ENCODE measurements at places on chromosomes 4 and X.

DNA sequence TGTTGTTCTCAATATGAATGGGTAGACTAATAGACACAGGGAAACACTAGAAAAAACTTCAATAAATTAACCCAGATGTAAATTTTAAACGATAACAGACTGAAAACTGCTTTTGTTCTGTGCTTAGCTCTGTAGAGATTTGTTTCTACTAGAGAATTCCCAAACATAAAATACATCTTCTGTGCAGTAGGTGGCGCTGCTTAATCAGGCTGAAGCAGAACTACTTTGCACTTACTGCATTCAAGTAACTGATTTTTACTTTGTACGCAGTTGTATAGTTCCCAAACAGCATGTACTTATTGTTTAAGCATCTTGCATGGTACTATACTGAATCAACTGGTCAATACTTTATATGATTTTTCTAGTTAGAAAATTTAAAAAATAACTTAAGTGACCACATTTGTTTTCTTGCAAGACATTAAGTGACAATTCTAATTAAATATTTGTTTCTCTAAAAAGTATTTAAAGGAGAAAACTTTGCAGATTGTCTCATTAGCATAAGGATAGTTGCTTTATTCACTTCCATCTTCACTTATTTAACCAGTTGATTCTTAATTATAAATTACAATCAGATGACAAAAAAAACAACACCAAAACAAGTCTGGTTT lies 490.6 kb downstream of the IL15 start:
- peak; percentile 38 for DNase-seq

- no peak for DNase-seq
Observed at GRCh38 chr4:36042122-36042970, 202.0 kb downstream of the ARAP2 start.

DNA sequence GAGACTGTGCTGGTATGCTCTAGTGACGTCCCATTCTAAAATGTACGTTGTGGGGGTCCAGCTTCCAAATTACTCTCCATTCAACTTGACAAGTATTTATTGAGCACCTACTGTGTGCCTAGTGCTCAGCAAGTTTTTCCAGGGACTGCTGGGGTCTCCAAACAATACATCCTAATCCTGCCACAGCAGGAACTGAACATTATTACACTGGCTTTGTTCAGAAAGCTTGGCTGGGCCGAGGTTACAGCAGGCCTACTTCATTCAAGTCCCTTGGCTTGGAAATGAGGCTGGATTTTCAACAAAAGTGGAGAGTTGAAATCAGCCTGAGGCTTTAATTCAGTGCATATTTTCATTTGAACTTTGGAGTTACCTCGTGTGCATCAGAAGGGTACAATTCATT lies 78.0 kb downstream of the GUCY2F start:
- DNase-seq: no peak

DNA sequence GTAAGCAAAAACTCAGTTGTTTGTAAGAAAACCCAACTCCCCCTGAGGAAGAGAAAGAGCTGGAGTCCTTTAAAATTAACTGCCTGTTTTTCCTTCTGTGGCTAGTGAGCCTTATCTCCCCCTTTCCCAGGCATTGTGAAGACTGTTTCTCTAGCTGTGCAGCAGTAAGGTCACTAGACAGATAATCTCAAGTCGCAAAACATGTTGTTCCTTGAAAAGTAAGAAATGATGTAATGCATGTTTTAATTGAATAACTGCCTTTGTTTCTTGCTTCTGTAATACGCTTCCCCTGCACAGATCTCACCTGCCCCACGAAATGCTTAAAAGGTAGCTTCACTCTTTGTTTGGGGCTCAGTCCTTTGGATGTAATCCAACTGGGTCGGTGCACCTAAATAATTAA lies 5.8 kb upstream of the GAGE12J start:
- no peak for DNase-seq

GRCh38 chr4:6878451-6879059 lies 31.1 kb upstream of the TBC1D14 start:
- DNase-seq: no peak

DNA sequence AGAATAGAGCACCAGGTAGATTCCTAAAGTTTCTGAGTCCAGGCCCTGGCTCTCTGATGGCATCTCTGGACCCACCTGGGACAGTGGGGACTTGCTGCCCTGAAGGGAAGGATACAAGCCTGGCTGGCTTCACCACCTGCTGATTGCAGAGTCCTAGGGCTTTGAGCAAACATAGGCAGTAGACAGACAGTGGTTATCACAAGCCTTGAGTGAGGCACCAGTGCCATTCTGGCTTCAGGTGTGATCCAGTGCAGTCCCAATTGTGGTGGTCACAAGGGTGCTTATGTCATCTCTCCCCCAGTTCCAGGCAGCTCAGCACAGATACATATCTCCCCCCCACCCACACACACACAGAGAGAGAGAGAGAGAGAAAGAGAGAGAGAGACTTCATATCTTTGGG lies 6.6 kb upstream of the PRRG3 start:
- DNase-seq: no peak

GRCh38 chr4:150280081-150280895 lies 202.0 kb downstream of the DCLK2 start:
- no peak for DNase-seq

GRCh38 chr4:86048426-86048825 lies 311.4 kb downstream of the MAPK10 start:
- no peak for DNase-seq

Measured in thyroid gland (tissue), 4 donors.